Tibial nerve (tissue), 4 donors: ENCODE measurements at places on chromosomes 12 and 14. TPM values are rescaled to one million over a fixed set of nuclear protein-coding genes. Genes with fewer than 3 reads are reported as not detected.

DNA sequence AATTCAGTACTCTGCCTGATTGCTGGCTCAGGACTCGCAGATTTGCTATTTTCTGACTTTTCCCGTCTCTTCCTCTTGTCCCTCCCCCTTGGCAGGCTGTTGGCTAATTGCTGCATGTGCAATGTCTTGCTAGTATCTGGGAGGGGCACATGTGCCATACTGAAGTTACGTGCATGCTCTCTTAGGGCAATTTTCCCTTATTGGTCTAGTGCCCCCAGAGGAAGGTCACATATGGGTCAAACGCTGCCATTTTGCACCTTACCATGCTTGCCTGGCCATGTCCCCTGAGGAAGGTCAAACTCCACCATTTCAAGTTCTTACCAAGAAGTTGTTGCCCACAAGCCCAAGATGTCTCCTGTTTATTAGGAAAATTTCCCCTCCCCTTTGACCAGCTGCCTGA is 13.9 kb upstream of the ERC1 start:
- DNase-seq = no peak

DNA sequence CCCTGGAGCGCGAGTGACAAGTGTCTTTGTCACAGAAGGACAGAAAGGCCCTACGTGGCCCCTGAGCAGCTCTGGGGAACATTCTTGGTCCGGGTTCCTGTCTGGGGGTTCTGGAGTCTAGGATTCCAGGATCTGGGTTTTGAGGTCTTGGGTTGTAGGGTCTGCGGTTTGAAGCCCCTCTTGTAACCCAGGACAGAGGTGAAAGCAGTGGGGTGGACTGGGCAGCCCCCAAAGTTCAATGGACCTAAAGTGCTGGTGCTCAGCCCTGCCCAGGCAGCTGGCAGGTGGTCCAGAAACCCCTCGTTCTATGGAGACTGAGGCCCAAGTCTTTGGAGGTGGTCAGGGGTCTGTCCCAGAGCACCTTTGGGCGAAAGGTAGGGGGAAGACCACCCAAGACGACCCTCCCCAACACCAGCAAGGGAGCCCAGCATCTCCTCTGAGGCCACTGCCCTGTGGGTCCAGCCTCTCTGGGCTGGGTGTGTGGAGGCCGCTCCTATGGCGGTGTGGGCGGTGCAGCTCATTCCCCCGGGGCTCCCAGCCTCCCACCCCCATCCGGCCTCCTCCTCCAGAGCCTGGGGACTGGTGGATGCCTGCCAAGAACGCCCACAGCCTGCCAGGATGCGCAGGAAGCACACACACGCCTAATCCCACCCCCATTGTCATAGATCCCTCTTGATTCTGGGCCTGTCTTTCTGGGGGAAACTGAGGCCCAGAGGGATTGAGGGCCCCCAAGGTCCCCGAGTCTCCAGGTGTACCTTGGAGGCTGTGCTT is 30.2 kb upstream of the ANKRD9 start:
- no peak for DNase-seq

FGD4 gene
- 102 TPM for total RNA-seq

CCDC38 gene
- total RNA-seq = not detected

GRCh38 chr12:43571885-43572284 is 19.9 kb upstream of the ADAMTS20 start:
- no peak for DNase-seq

ADGRD1 gene
- total RNA-seq = 99.0 TPM

NOS1 gene
- total RNA-seq = 31.0 TPM

- no peak for DNase-seq
Observed at GRCh38 chr14:90641615-90642243, 174.5 kb downstream of the TTC7B start.

EDDM3A gene
- total RNA-seq = not detected

DNA sequence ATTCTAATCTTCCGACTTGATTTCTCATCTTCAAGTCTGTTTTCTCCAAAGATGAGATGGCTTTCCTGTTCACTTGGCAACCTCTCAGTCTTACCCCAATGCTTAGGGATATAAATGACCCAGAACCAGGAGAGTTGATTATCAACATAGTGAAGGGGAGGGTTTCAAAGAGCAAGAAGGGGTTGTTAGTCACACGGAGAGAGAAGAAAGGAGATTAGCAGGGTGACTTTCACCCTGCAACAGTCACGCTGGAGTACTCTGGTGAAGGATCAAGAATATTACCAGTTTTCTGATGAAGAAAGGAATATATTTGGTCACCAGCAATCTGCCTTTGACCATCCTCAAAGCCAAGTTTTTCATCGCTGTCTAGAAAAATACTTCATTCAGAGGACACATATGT is at the start of gene TMEM52B:
TMEM52B (plus strand) TSS at position 212 of the 400 bp plus-strand sequence. CDS start 543 bp downstream, outside the sequence.
- no peak for DNase-seq

MYH7 gene
- not detected for total RNA-seq

PAPOLA gene
- total RNA-seq = 141 TPM

DNA sequence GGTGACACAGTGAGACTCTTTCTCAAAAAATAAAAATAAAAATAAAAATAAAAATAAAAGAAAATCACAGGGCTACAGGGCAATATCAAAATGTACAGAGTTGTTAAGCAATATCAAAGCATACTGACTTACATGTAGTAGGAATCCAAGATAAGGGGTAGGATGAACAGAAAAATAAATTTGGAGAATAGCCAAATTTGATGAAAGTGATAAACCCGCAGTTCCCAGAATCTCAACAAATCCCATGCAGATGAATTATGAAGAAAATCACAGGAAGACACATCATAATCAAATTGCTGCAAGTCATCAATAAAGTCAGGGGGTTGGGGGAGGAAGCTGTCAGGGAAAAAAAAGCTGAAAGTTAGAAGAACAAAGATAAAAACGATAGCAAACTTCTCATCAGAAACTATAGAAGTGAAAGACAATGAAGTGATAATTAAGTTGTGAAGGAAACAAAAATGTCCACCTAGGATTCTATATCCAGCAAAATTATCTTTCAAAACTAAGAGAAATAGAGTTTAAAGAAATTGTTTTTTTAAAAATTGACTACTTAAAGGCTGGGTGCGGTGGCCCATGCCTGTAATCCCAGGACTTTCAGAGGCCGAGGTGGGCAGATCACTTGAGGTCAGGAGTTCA is 15.4 kb downstream of the DDHD1 start:
- DNase-seq = no peak

GRCh38 chr14:104087981-104088850 is 2.7 kb downstream of the ASPG start:
- DNase-seq = no peak

DNA sequence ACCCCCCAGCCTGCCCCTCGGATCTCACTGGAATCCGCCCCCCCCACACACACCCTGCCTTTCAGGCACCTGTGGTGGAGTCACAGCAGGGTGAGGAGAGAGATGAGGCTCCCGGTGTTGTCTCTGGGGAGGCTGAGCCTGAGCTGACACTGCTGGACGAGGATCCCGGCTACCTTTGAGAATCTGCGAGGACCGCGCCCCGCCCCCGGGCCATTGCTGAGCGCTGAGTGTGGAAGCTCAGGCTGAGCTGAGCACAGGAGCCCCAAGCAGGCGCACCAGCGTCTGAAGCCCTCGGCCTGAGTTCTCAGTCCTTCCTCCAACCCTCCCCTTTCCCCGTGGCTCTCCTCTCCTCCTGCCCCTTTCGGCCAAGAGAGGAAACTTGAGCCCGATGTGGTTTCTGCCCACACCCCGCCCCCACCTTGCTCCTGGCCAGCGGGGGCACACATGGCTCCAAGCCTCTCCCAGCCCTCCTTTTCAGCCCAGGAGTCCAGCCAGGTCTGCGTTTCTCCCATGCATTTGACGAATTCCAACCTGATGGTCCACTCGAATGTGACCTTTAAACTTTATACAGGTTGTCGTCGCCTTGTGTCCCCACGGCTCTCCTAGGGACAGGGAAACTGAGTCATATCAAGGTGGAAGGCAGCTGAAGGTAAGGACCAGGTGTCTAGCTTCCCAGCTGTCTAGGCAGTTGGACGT is at the start of gene NFE2:
NFE2 (minus strand) TSS at position 284 of the 696 bp plus-strand sequence. CDS start 5,767 bp downstream, outside the sequence.
- no peak for DNase-seq

DNA sequence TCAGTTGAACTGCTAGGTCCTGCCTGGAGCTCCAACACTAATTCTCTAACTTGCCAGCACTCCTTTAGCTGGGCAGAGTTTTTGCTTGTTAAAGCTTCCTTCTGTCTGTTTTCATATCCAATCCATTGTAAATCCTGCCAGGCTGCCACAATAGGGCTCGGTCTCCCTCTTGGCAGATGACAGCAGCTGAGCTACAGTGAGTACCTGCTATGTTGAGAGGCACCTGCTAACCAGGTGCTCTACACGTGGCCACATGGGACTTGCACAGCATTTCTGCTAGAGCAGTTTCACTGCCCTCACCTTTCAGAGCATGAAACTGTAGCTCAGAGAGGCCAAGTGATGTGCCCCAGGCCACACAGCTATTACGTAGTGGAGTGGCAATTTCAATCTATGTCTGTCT is 106.6 kb upstream of the NOS1 start:
- DNase-seq = no peak

DNA sequence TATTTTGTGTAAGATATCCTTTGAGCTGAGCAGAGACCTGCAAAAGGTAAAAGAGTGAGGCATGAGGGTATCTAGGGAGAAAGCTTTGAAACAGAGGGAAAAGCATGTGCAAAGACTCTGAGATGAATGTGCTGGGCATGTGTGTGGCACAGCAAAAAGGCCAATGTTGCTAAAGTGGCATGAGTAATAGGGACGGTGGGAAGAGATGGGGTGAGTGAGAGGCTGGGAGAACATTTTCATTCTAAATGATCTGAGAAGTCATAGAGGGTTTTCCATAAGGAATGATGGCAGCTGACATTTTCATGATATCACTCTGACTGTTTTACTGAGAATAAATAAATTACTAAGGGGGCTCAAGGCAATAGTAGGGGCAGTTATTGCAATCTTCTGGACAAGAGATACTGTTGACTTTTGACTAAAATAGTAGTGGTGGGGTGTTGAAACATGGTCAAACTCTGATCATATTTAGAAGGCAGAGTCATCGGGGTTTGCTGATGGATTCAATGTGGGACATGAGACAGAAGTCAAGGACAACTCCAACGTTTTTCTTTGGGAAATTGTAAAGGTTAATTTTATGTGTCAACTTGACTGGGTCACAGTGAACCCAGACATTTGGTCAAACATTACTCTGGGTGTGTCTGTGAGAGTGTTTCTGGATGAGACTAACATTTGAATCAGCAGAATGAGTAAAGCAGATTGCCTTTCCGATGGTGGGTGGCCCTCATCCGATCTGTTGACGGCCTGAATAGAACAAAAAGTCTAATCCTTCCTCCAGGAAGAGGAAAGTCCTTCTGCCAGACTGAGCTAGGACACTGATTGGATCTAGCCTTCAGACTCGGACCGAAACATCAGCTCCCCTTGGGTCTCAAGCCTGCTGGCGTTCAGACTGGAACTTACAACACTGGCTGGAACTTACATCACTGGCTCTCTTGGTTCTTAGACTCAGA is 193.9 kb upstream of the PLXNC1 start:
- DNase-seq = no peak

GRCh38 chr14:56742391-56742878 is 67.8 kb downstream of the OTX2 start:
- DNase-seq = no peak

- DNase-seq = no peak
Observed at GRCh38 chr12:106696071-106696470, 78.4 kb upstream of the RIC8B start.

DNA sequence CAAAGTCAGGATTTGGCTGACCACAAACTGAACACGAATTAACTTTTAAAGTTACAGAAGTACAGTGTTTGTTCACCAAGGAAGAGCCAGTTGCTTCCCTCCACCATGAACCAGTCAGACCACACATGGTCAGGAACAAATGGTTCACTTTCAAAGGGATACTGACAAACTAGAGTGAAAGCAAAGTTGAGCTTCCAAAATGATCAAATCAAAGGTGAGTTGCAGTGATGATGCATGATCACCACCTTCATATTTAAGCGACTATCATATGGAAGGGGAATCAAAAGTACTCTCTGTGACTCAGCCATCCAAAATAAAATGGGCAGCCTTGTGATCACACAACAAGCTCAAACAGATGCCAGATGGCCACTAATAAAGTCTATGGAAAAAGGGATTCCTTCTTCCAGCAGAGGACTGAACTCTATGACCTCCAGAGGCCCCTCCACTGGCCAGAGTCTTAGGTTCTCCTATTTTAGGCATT is 13.1 kb downstream of the NT5DC3 start:
- no peak for DNase-seq

POTEM gene
- total RNA-seq = not detected

- no peak for DNase-seq
Observed at GRCh38 chr14:59882957-59883356, 12.4 kb upstream of the RTN1 start.

B3GNT4 gene
- not detected for total RNA-seq

POLE gene
- 133 TPM for total RNA-seq

GRCh38 chr14:57837267-57837666 is 28.6 kb downstream of the SLC35F4 start:
- DNase-seq = no peak

- DNase-seq = no peak
Observed at GRCh38 chr14:104641753-104642539, 37.4 kb upstream of the TMEM179 start.

PRH2 gene
- 2.0 TPM for total RNA-seq

SPATS2 gene
- total RNA-seq = 14.7 TPM

DNA sequence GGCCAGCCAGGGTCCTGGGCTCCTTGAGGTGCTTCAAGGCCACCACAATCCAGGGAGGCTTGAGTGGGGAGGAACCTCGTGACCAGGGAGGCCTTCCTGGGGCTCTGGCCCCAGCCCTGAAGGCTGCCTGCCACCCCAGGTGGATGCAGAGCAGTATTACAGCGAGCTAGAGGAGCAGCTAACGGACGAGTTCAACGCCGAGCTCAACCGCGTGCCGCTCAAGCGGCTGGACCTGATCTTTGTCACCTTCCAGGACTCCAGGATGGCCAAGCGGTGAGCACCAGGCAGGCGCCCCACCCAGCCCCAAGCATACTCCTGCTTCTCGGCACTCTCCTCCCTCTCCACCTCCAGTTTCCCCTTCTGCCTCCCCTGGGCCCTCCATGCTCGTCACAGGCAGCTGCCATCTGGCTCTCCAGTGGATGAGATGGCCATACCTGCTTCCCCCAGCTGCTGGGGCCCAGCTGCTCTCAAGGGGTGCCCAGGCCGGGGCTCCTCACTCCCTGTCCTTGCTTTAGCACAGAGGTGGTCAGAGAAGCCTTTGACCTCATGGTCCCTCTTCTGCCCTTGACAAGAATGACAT is 30.6 kb downstream of the NGB start:
- DNase-seq = no peak

SCYL2 gene
- total RNA-seq = 57.7 TPM

DNA sequence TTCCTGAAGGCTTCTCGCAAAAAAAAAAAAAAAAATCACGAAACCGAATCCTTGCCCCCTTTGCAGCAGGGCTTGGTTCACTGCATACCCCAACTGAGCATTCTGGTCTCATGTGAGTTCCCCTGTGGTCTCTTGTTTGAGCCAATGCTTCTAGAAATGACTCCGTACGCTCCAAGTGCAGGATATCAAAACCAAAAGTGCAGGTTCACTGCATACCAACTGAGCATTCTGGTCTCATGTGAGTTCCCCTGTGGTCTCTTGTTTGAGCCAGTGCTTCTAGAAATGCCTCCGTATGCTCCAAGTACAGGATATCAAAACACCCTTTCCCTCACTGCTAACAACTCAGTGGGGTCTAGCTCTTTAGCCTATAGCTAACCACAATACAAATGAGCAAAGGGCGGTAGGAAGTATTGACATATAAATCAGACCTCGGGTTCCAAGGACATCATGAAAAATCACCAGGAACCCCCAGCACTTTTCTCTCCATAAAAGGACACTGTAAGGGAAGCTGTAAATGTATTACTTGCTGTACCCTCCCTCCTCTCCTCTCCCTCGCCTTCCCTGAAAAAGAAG is 206.3 kb upstream of the NOS1 start:
- no peak for DNase-seq

GRCh38 chr12:58766513-58766870 is 153.8 kb downstream of the LRIG3 start:
- DNase-seq = no peak

- DNase-seq = peak; percentile 51
Observed at GRCh38 chr12:124762791-124763593, 100.7 kb downstream of the SCARB1 start.
